NCI-H226 (cell line): ENCODE measurements at places on chromosomes 1 and 21.

- no peak for DNase-seq
These were observed 577.2 kb upstream of the ZRANB2 start for GRCh38 chr1:71657891-71658679.

- DNase-seq, result no peak
These were observed 27.5 kb downstream of the ATP1B1 start for GRCh38 chr1:169133801-169134502.

GRCh38 chr1:9319208-9319788 lies 26.6 kb downstream of the SPSB1 start:
- DNase-seq, result no peak

DNA sequence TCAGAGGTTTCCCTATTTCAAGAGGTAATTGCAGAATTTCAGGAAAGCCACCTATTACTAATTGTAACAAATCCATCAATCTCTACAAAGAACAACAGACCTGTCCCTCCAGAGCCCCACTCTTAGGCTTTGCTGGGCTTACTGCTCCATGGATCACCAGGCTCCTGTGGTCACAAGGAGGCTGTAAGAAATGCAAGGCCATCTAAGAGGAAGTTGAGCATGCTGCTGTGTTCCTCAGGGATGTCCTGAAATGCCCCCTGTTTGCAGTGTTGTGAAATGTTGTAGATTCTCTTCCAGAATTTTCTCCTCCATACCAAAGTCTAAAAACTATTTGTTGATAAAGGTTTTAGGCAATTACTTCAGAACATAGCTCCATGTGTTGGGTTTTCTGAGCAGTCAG lies 24.4 kb upstream of the DUSP23 start:
- DNase-seq, result no peak

- no peak for DNase-seq
These were observed 190.4 kb upstream of the USP25 start for GRCh38 chr21:15539376-15539775.

GRCh38 chr1:14780271-14780670 lies 181.8 kb downstream of the KAZN start:
- DNase-seq, result peak; percentile 3

DNA sequence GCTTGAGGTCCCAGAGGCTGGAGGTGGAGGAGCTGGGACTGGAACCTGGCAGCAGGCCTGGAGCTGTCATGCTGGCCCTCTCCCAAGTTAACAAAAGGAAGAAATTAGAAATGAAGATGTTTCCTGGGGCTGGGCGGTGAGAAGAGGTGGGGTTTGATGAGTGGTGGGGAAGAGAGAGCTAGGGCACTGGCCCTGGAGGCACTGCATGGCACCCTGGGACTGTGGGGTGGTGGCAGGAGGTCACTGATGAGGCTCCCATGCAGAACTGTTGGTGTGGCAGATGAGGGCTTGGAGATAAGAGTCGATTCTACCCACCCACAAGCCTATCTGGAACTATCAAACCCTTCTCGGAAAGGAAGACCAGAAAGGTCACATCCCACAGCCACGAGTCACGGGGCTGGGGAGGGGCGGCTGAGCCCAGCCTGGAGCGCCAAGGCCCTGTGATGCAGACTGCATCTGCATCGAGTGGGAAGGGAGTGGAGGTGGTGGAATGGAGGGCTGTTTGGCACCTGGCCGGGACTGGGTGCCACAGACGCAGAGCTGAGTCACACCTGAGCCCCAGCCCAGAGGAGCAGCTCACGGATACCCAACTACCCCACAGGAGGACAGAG lies 29.4 kb downstream of the MRPL37 start:
- peak; percentile 49 for DNase-seq

DNA sequence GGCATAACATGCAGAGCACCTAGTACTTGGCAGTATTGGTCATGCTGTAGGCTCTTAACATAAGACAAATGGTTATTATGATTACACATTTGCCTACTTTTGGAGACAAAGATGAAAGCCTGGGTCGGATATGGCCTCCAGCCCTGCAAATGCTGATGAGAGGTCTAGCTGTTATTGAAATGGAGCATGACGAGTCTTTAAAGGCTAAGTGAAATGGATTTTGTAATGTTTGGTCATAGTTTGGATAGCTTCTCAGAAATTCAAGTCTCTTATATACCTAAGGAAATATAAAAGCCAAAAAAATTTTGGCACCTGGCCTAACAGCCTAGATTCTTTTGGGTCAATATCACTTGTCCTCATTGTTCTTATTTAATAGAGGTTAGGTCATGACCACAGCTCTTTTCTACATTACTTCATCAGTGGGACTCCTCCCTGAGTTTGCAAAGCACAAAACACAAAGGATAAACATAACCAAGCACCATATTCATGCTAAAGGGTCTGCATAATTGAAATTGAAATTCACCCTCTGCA lies 69.2 kb upstream of the WLS start:
- no peak for DNase-seq

- no peak for DNase-seq
These were observed 96.4 kb downstream of the PKN2 start for GRCh38 chr1:88780485-88780884.

- DNase-seq, result no peak
These were observed 38.5 kb upstream of the KCNA10 start for GRCh38 chr1:110557481-110557880.

DNA sequence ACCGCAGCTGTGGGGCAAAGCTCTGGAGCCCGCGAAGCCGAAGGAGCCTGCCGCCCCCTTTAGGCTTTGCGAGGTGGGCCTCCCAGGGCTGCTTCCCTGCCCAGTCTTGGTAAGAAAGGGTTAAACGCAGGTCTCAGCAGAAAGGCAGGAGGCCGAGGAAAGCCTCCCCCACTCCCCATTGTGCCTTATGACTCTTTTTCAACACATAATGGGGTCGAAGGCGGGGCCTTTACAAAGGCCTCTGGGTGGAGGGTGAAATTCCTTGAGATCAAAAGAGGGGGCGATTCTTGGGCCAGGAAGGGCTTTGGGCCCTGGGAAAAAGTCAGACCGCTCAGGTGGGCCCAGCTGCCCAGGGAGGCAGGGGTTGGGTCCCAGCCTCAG lies 880 bp downstream of the ALPL start:
- DNase-seq, result no peak

- DNase-seq, result no peak
These were observed 231.9 kb downstream of the SDCCAG8 start for GRCh38 chr1:243487649-243488227.

GRCh38 chr1:207938016-207938415 lies 27.1 kb upstream of the CD34 start:
- peak; percentile 34 for DNase-seq

- peak; percentile 81 for DNase-seq
These were observed 6.3 kb upstream of the TMEM39B start for GRCh38 chr1:32066489-32066873.

- no peak for DNase-seq
These were observed 2.4 kb upstream of the RNU5D-1 start for GRCh38 chr1:44733365-44733764.

DNA sequence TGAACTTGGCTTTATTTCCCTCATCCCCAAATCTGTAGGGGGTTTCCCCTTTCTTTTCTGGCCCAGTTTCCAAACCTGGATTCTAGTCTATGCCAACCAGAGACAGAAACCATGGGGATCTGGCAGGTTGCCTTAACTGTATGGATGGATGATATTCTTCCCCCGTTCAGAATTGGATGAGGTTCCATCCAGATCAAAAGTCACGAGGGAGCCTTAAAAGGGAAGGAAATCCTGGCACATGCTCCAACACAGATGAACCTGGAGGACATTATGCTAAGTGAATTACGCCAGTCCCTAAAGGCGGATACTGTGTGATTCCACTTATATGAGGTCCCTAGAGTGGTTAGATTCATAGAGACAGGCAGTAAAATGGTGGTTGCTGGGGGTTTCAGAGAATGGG lies 124.4 kb downstream of the HUNK start:
- DNase-seq, result no peak

GRCh38 chr1:51901151-51901550 lies 22.6 kb upstream of the NRDC start:
- no peak for DNase-seq

- no peak for DNase-seq
These were observed 13.9 kb upstream of the POFUT2 start for GRCh38 chr21:45301521-45302081.

DNA sequence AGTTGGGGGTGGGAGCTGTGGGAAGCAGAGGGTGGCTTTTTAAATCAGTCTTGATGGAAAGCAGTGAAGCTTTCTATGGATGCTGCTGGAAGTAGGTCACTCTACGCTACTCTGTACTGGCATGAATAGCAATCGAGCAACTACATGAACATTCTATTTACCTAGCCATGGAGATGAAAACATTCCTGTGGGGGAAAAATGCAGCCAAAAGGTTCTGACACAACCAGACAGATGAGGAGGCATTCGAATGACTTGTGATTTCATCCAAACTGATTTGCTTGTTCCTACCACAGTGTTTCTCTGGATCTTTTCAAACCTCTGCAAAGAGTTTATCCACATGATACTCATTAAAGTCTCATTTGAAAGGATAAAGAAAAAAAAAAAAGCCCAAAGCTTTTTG lies 95.0 kb downstream of the ASTN1 start:
- DNase-seq, result no peak

- DNase-seq, result no peak
These were observed 52.8 kb downstream of the DUSP10 start for GRCh38 chr1:221689138-221689537.

DNA sequence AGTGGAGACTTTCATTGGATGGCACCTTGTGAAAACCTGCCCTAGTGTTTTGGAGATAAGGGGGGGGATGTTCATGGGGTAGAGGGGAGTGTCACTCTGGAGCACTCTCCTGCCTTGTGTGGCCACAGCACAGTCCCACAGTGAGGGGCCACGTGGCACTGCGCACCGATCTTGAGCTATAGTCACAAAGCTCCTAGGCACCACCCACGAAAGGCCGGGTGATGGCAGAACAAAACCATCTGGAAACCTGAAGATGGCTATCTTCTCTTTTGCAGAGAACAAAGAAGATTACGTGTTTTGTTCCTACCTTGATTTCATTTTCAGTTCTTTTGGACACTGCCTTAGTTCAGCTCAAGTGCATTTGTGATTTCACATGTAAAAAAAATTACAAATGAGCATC lies 220.6 kb downstream of the RGS7 start:
- DNase-seq, result no peak

DNA sequence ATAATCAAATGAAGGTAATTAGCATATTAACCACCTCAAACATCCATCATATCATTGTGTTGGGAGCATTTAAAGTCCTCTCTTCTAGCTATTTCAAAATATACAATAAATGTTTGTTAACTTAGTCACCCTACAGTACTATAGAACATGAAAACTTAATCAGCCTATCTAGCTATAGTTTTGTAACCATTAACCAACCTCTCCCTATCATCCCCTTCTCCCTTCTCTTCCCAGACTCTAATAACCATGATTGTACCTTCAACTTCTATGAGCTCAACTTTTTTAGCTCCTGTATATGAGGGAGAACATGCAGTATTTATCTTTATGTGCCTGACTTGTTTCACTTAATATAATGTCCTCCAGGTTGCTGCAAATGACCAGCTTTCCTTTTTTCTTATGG lies 54.0 kb downstream of the RAVER2 start:
- no peak for DNase-seq
